Left hindlimb (tissue), 1 donor: ENCODE measurements at places on chromosomes 6 and 20.
A peak's percentile ranks its signal among the peaks of the same experiment; 100 is the strongest.

GRCh38 chr20:19903168-19903811, 113.9 kb upstream of the NAA20 start:
- peak; percentile 42 for DNase-seq

DNA sequence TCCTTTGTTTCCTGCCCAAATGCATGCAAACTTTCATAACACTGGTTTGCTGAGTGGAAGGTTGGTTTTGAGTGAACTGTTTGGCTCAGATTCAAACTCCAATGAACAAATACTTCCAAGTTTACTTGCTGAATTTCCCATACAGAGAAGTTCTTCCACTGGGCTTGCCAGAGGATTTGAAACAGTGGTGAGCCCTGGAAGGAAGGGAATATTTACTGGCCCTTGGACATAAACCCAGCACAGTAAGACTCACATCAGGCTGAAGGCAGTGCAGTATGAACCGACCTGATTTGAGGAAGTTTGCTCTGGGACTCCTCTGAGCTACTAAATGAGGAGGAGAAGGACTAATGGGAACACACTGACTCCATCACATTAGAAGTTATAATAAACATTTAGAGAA, 3.8 kb downstream of the TRAF3IP2 start:
- peak; percentile 83 for DNase-seq

DNA sequence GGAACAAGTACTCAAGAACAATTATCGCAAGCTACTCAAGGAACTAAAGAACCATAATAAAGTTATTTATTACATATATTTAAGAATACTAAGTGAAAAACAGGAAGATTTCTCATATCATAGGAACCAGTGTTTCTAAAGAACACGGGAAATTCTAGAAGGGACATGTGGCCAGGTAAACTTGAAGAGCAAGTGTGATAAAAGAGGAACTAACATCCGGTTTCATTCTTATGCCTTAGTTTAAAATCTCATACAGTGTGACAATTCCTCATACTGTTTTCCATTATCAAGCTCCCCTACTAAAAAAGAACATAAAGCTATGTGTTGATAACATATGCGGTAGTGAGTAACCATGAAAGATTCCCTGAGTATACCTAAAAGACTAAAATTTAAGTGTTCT, 163.5 kb upstream of the SHLD1 start:
- no peak for DNase-seq

- no peak for DNase-seq
Observed at GRCh38 chr6:127791779-127792528, 108.9 kb downstream of the THEMIS start.

DNA sequence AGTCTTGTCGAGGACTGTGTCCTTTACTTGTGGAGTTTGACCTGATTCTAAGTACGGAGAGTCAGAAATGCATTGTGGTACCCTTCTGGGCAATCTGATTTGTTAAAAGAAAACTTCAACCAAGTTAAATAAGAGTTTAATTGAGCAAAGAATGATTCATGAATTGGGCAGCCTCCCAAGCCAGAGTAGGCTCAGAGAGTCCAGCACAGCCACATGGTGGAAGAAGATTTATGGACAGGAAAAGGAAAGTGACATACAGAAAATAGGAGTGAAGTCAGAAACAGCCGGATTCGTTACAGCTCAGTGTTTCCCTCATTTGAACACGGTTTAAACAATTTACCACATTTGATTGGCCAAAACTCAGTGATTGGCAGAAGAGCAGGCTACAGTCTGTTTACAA, 329.2 kb downstream of the DHX35 start:
- DNase-seq = no peak

GRCh38 chr20:6265204-6265904, 142.5 kb upstream of the FERMT1 start:
- peak; percentile 55 for DNase-seq

DNA sequence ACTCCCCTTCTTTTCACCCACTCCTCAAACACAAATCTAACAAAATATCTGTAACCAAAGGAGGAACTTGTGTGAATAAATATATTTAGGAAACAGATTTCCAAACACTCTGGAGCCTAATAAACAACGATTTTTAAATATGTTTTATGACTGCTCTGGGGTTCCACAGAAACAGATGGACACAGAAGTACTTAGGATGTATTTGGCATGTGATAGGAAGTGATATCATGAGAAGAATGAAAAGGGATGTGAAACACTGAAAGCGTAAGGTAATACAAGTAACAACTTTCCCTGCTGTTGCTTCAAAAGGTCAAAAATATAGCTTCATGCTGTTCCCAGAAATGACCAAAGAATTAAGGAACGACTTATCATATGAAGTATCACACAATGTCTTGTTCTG, 26.1 kb upstream of the ENPP1 start:
- DNase-seq = no peak

DNA sequence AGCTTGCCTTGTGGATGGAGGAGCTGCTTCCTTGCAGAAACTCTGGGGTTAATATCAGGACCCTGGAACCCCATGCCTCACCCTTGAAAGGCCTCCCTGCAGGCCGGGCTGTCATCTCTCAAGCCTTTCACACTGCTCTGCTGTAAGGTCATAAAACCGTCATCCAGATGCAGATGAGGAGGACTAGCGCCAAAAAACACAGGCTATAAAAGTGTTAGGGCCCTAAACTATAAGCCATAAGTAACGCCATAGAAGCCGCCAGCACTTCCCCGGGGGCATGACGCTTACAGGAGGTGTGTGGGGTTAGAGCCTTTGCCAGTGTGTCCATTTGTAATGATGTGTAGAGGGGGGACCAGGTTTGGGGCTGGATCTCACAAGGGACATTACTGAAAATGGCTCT, 47.6 kb downstream of the CDH4 start:
- peak; percentile 47 for DNase-seq

GRCh38 chr6:56958481-56958880, 3.6 kb downstream of the BEND6 start:
- no peak for DNase-seq
